ENCODE measurements at places on chromosomes 7 and 10. TPM values are rescaled to one million over a fixed set of nuclear protein-coding genes. Genes with fewer than 3 reads are reported as not detected.

GRCh38 chr7:121633186-121633585, 237.1 kb upstream of the FAM3C start:
- no peak for DNase-seq

DNA sequence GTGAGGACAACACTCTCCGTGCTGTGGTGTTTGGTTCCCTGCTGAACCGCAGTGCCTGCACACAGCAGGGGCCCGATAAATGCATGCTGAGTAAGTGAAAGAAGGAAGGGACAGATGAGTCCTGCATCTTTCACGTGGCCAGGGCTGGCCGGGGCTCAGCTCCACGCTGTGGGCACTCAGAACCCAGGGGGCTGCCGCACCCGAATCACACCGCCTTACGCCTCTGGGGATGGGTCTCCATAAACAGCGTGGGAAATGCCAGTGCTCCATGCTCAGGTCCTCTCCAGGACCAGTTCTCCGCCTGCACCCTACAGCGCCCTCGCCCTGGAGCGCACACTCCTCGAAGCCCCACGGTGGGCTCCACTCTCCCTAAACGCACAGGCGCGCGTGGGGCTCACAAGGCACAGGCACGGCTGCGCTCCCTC, 38.1 kb downstream of the RASGEF1A start:
- peak; percentile 22 for DNase-seq

GRCh38 chr10:76309741-76310587, 878.5 kb downstream of the LRMDA start:
- DNase-seq, result no peak

DNA sequence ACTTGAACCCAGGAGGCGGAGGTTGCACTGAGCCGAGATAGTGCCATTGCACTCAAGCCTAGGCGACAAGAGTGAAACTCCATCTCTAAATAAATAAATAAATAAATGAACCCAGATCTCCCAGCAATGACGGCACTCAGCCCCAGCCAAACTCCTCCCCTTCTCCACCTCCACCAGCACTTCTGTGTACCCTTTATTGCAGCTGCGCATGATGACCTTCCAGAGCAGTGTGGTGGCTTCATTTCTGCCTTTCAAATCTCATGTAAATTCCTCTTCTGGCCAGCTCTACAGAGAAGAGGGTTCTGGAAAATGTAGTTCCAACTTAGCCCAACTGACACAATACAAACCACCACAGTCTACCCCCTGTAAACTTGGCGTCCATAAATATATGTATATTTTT, 108.5 kb downstream of the SLC37A3 start:
- no peak for DNase-seq

DNA sequence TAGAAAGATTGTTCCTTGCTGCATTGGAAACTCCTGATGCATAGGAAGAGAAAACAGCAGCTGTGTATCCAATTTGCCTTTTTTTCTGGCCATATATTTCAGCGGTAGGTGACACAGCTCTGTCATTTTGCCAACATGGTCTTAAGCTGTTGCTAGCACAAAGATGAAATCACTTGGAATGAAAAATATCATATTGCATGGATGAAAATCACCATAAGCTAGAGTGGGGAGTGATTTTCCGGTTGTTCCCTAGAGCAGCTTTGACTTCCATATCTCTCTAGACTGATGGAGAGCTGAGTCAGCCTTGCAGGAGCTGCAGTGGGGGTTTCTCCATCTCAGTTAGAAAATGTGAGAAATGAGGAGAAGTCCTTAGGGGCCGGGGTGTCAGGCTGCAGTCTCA, 38.3 kb upstream of the BTBD16 start:
- no peak for DNase-seq

- DNase-seq, result peak; percentile 80
Measured at GRCh38 chr7:30252885-30253795, 31.3 kb upstream of the ZNRF2 start.

DNA sequence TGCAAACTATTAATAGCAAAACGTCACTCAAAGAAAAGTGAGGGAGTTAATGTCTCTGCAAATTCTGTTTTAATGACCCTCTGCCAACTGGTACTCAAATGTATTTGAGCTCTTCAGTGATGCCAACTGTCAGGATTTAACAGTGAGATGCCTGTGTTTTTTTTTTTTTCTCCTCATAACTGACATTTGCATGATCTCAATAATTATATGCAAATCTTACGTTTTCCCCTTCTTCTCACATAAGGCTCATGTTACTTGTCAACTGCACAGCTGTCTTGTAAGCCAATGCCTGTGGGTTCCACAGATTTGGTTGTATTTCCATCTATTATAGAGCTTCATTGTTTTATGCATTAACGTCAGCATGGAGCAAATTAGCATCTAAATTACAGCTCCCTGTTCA, 38.2 kb downstream of the PPP1R3A start:
- DNase-seq, result no peak

DNA sequence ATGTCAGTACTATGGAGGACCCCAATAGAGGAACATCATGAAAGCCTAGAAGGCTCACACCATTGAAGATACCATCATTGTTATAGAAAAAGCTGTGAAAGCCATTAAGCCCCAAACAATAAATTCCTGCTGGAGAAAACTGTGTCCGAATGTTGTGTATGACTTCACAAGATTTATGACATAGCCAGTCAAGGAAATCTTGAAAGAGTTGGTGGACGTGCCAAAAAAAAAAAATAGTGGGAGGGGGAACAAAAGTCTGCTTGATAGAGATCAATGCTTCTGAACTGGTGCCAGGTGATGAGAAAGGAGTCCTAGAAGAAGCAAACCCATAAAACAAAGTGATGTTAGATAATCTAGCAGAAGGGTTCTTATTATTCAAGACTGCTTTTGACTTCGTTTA, 41.2 kb downstream of the RALA start:
- no peak for DNase-seq

DNA sequence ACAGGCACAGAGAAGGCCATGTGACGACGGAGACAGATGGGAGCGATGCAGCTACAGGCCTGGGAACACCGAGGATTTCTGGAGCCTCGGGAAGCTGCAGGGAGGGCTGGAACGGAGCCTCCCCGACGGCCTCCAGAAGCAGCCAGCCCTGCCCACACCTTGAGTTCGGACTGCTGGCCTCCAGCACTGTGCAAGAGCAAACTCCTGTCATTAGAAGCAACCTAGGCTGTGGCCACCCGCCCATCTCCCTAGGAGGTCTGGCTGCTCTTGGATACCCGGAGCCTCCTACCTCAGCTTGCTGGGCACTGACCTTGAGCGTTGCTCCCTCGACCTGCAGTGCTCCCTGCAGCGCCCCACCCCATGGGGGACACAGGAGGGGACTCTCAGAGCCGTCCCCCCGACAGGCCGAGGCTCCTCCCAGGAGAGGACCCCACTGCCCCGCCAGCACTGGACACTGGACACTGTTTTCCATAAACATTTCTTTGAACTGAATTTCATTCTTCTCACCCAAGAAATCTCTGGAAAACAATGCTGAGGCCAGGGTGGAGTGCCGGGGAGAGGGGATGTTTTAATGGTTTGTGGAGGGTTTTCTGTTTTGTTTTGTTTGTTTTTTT, 22.5 kb upstream of the TNRC18 start:
- no peak for DNase-seq

DNA sequence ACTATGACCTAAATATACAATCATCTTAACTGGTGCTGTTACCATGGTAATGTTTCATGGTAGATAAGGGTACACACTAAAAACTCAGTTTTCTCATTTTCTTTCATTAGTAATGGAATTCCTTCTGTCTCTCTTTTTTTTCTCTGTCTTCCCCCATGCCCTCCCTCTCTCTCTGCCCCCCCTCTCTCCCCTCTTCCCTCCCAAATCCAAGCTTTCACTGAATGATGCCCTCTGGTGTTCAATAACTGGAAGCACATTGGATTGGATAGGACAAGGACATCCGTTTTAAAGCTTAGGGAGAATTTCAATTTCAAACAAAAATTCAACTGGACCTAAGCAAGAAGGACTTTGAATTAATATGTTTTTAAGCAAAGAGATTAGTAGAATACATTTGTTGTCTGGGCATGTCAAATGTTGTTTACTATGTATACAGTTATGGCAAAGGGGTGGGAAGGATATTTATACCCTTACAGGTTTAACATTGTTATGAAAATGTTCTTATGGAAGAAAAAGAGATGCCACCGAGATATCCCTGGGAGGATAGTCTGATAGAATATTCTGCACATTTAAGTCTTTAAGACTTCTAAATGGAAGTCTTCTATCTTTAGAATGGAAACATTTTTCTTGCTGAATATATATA, 6.1 kb downstream of the CHRM2 start:
- no peak for DNase-seq

DNA sequence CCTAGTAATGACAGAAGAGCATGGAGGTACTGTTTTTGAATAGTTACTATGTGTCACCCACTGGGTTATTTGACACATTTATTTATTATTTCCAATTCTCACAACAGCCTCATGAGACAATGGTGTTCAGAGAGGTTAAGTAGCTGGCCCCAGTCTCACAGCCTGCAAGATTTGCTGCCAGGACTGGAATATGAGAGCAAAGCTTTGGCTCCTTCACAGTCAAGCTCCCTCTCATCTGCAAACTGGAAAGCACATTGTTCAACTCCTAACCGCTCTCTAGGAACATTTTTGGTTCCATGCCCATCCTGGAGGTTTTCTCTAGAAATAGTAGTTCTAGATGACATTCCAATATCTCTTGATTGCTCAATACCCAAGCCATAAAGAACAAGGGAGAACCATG, 75.5 kb upstream of the CXCL12 start:
- no peak for DNase-seq

DNA sequence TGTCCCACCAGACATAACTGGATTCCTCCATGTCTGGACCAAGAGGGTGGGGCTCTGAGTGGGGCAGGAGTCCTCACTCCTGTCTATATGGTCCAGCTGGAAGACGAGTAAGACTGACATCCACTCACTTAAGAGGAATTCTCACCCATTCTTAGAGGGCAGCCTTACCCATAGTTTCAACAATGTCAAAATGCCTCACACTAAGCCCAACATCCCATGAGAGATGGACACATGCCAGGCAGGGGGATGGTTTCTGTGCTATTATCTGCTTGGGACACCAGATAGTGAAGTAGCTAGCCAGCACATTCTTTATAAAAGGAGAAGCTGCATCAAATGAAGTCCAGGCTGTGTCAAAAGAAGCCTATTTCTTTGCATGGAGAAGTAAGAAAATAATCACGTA, 4.7 kb upstream of the LANCL2 start:
- no peak for DNase-seq

DNA sequence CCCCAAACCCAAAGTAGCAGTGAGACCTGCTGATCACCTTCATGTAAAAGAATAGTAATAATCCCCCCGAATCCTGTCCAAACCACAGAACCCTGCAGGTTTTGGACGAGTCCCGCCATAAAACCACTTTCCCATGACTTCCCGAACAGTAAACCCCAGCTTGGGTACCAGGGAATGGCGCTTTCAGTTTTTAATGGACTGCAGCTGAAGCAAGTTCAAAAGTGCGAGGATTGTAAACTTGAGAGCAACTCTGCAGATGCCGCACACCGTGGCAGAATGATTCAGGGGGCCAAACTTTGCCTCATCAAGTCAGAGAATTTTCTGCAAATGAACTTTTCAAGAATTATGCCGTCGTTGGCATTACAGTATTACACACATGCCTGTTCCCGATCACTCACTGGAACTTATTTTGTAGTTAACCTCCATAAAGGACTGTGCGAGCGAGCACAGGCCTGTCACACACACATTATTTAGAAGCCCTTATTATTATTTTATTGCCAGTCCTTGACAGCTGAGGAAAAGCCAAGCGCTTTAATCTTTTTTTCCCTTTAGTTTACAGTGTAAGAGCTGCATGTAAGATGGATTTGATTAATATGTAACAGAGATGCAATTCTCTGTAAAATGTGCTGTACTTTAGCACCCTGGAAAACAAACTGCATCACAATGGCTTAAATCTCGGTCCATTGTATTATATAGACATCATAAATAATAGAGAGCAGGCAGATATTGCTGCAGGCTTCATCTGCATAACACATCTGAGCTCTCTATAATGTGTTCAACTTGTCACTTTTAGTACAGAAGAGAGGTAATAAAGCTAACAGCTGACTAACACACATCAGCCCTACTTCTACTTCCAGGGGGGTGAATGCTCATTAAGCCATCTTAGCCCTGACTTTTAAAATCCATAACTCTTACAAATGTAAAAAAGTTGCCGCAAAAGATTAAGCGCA, 493.5 kb upstream of the GALNT17 start:
- DNase-seq, result no peak

LIPN gene
- total RNA-seq, result 0.22 TPM

MMP21 gene
- total RNA-seq, result not detected

STEAP4 gene
- total RNA-seq, result 21.7 TPM

NKX2-3 gene
- total RNA-seq, result not detected

SFTPA1 gene
- total RNA-seq, result 0.17 TPM

ADIRF gene
- 41.8 TPM for total RNA-seq

ITPRID1 gene
- not detected for total RNA-seq

TCAF2 gene
- total RNA-seq, result 0.52 TPM

PDLIM1 gene
- total RNA-seq, result 231 TPM

TBX20 gene
- total RNA-seq, result 193 TPM

IDI2 gene
- not detected for total RNA-seq

Measured in left ventricle myocardium superior (tissue), 1 donor.